ENCODE measurements at places on chromosomes 3 and 15. TPM values are rescaled to one million over a fixed set of nuclear protein-coding genes. Genes with fewer than 3 reads are reported as not detected.

DNA sequence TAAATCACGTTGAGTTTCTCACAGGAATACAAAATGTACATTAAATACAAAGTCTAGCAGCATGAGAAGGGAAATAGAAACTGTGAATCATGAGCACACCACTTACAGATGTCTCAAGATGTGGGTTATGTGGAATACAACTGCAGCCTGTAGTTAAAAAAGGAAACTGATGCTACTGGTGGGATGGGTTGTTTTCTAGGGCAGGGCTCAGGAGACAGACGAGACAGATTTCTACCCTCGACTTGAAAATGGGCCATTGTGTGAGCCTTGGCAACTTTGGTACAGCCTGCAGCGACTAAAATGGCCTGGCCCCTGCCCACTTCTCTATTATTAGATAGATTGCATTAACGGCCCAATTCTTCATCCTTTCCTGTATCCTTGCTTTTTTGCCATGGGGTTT is 293.1 kb downstream of the SUCLG2 start:
- no peak overlapping the region for H3K4me3 ChIP-seq
- no peak overlapping the region for H3K27ac ChIP-seq
- H3K27me3 ChIP-seq = no peaks in the 10 kb centered on the region
- no peaks in the 10 kb centered on the region for H3K36me3 ChIP-seq
- H3K4me1 ChIP-seq = no peaks in the 10 kb centered on the region
- no peak for DNase-seq

GRCh38 chr3:12194669-12195161 is 36.0 kb upstream of the TIMP4 start:
- H3K27me3 ChIP-seq = no peaks in the 10 kb centered on the region
- no peak for DNase-seq
- H3K27ac ChIP-seq = no peak overlapping the region
- H3K4me3 ChIP-seq = no peak overlapping the region
- no peaks in the 10 kb centered on the region for H3K36me3 ChIP-seq
- peaks cover 2% of the 10 kb centered on the region for H3K4me1 ChIP-seq

The TKT gene
- polyA plus RNA-seq = 37.9 TPM

The ARPP19 gene
- polyA plus RNA-seq = 65.1 TPM

The CAPN3 gene
- 358 TPM for polyA plus RNA-seq

DNA sequence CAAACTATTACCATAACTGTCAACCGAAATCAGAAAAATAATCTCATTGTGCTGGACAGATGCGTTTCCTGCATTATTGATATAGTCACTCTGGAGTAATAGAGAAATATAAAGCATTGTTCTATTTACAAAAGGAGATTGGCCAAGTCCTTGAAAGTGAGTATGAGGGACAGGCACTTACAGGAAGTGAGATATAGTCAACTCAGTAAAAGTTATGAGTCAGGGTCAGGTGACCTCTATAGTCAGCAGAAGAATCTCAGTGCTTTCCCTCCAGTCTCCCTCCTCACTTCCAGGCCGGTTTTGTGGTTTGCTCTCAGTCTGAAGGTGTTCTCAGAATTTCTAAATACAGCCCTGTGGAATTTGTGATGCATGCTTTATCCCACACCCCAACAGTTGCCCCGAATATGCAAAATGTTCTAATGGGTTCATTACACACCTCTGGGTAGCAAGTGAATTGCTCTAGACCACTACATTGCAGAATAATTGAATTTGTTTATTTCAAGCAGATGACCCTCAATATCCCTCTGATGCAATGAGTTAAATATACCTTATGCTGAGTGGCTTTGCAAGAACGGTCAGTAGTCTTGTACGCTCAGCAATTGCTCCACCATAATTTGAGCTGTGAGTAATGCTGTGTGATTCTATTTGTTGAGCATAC is 787.7 kb downstream of the MCTP2 start:
- no peak overlapping the region for H3K4me3 ChIP-seq
- no peaks in the 10 kb centered on the region for H3K36me3 ChIP-seq
- H3K27ac ChIP-seq = peak overlapping the region; percentile 17
- DNase-seq = no peak
- H3K4me1 ChIP-seq = peaks cover 2% of the 10 kb centered on the region

GRCh38 chr15:59260090-59260489 is 53.4 kb downstream of the LDHAL6B start:
- H3K4me3 ChIP-seq = no peak overlapping the region
- H3K27ac ChIP-seq = no peak overlapping the region
- DNase-seq = no peak
- H3K27me3 ChIP-seq = no peaks in the 10 kb centered on the region

The SOX14 gene
- polyA plus RNA-seq = not detected

GRCh38 chr3:25468866-25469319 is 40.8 kb downstream of the RARB start:
- H3K36me3 ChIP-seq = no peaks in the 10 kb centered on the region
- H3K27me3 ChIP-seq = no peaks in the 10 kb centered on the region
- DNase-seq = peak; percentile 96
- H3K4me3 ChIP-seq = no peak overlapping the region
- H3K4me1 ChIP-seq = peaks cover 17% of the 10 kb centered on the region
- H3K27ac ChIP-seq = peak overlapping the region; percentile 86

GRCh38 chr3:43102773-43103480 is 3.0 kb downstream of the POMGNT2 start:
- H3K4me1 ChIP-seq = peaks cover 31% of the 10 kb centered on the region
- no peak overlapping the region for H3K4me3 ChIP-seq
- no peaks in the 10 kb centered on the region for H3K27me3 ChIP-seq
- peaks cover 3% of the 10 kb centered on the region for H3K36me3 ChIP-seq
- DNase-seq = peak; percentile 50

DNA sequence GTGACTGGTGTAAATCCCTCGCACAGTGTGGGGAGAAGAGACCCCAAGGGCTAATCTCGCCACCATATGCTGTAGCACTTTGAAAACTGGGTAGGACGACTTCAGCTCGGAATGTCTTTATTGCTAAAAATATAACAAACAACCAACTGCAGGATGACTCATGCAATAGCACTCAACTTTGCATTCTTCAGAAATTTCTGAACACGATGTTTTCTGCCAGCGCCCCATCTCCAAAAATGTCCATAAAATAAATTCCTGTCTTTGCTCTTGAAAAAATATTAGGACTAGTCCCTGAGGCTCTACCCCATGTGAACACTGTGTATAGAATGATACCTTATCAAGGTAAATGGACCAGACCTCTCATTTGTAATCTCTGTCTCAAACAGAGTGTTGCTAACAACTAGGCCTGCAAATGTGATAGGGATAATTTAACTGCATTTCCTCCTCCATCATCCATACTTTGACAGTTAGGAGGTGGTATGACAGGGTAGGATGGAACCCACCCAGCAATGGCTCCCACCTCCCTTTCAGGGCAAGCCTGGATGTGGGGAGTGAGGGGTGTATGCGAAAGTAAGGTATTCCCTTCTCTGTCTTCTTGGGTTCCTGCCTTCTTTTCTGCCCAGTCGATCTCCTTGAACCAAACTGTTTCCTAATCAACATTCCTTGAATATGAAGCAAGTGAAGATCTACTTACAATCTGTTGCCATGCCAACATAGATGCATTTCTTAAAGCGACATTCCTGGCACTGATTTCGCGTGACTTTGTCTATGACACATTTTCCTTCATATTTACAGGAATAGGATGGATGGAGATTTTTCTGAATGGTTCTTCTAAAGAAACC is 201.1 kb downstream of the NR1D2 start:
- H3K27me3 ChIP-seq = peaks cover 2% of the 10 kb centered on the region
- DNase-seq = no peak
- peaks cover 6% of the 10 kb centered on the region for H3K4me1 ChIP-seq
- H3K4me3 ChIP-seq = no peak overlapping the region
- no peaks in the 10 kb centered on the region for H3K36me3 ChIP-seq

DNA sequence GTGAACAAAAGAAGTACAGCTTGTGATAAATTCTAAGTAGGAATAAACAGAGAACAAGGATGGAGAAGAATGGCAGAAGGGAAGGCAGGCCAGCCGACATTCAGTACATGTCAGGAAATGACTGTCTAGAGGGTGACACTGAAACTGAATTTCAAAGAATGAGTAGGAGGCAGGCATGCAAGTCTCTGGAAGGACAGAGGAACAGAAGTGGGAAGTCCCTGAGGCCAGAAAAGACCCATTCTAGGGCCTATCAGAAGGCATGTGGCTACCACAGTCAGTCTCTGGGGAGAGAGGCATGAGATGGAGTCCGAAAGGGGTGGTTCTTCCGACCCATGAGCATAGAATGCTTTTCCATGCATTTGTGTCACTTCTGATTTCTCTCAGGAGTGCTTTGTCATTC is 243.5 kb upstream of the UBE2E2 start:
- H3K4me1 ChIP-seq = peaks cover 3% of the 10 kb centered on the region
- no peak overlapping the region for H3K4me3 ChIP-seq
- DNase-seq = no peak
- H3K36me3 ChIP-seq = no peaks in the 10 kb centered on the region

GRCh38 chr3:16311960-16312451 is 47.0 kb downstream of the OXNAD1 start:
- H3K4me1 ChIP-seq = peaks cover 6% of the 10 kb centered on the region
- H3K36me3 ChIP-seq = peaks cover 31% of the 10 kb centered on the region
- H3K27me3 ChIP-seq = no peaks in the 10 kb centered on the region
- no peak overlapping the region for H3K27ac ChIP-seq

The CEP70 gene
- 21.0 TPM for polyA plus RNA-seq
